Renal pelvis (tissue), 12 donors: ENCODE measurements at places on chromosomes 12 and 14.

GRCh38 chr14:75277815-75278421 lies 710 bp upstream of the FOS start:
- no peak for DNase-seq

DNA sequence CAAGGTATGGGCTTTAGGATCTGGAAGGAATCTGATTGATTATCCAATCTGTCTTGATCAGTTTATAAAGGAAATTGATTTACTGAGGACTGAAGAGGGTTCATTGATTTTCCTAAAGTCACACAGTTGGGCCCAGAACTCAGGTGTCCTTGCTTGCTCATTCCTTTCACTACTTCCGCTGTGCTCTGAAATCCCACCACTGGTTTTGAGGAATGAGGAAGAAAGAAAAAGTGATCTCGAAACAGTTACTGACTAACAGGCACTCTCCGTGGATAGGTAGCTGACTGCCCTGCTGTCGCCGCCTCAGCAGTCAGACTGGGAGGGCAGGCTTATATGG lies at the start of gene FITM1:
FITM1 (plus strand) TSS at position 280 of the 337 bp plus-strand sequence. CDS start 905 bp downstream, outside the sequence.
- DNase-seq = no peak

GRCh38 chr12:104600790-104601739 lies 144.3 kb downstream of the CHST11 start:
- no peak for DNase-seq

DNA sequence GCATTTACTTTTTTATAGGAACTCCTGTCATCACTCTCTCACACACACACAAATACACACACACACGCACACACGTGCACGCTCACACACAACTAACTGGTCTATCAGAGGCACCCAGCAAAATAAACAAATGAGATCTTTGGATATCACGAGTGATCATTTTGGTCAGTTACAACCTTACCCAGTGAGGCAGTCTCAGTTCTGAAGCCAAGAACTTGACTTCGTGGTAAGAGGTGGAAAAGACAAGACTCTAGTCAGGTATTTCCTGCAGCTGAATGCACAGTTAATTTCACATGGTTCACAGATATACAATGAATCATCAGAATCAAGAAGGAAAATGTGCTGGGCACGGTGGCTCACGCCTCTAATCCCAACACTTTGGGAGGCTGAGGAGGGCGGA lies 39.4 kb downstream of the ATF7 start:
- DNase-seq = no peak

GRCh38 chr12:50545213-50545612 lies 40.4 kb downstream of the DIP2B start:
- DNase-seq = no peak

GRCh38 chr14:22870811-22871223 lies 723 bp upstream of the LRP10 start:
- no peak for DNase-seq
